Esophagus muscularis mucosa (tissue), 4 donors: ENCODE measurements at places on chromosomes 3 and 15.

DNA sequence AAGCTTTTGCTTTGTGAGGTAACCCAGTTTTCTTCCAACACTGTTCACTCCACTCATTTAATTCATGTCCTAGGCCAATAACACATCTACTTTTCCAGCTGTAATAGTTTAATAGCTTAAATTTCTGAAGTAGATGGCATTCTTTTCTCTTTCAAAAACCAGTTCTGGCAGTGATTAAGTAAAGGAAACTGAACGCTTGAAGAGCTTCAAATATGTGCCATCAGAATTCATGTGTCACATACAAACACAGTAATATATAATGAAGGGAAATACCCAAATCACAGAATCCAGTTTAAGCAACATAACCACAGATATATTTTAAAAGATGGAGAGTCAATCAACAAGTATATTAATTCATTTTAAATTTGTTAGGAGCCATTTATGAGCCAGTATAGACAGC lies 91.0 kb downstream of the TNIK start:
- no peak for DNase-seq

DNA sequence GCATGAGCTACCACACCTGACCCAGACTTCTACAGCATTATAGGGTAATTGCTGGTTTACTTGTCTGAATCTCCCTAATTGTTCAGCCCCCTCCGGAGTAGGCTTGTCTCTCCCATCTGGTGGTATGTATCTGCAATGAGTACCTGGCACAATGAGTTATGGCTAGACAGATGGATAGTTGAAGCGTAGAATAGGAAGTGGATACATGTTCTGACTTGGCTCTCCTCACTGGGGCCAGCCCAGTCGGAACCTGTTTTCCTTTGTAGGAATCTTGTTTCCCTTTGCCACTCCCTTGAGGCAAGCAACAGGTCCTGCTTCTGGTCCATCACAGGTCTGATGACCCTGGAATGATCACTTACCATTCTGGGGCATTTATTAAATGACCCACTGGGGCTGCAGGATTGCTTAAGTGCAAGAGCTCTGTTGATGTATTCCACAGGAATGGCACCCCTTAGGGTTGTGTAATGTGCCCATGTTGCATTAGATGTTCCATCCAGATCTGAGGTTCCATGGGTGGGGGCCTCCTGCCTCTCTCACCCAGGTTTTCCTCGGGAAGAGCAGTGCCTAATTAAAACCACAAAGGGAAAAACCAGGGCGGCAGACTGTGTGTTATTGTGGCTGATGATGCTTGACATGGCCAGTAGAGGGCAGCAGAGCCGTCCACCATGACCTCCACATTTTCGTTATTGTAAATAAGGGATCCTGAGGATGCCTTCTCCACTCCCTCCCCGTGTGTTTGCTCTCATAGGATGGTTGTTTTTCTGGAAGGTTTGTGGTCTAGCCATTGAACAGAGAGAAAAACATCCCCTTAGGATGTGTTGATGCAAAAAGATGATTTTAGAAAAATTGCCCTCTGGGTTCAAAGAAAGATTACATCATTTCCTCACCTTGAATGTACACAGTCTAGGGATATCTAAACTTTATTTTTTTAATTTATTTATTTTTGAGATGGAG lies 58.0 kb downstream of the CMTM8 start:
- no peak for DNase-seq

DNA sequence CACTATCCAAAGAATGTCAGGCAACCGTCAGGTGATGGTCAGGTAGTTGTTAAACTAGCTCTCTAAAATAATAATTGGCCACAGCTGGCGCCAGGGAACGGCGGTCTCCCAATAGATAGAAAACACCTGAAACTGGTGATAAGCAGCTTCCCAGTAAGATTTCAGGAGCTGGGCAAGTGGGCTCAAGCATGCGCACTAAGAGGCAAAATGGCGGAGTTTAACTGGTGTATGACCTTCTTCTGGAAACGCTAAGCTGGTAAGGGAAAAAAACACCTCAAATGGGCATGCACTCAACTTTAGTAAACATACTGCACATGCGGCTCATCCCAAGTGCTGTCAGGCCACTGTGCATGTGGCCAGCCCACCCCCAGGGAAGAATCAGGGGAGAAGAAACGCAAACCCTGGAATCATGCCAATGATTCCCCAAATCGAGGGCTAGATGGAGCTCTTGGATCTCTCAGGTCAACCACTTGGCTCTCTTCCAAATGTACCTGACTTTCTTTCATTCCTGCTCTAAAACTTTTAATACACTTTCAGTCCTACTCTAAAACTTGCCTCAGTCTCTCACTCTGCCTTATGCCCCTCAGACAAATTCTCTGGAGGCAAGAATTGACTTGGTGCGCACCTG lies 195.0 kb downstream of the ZNF621 start:
- peak; percentile 86 for DNase-seq

DNA sequence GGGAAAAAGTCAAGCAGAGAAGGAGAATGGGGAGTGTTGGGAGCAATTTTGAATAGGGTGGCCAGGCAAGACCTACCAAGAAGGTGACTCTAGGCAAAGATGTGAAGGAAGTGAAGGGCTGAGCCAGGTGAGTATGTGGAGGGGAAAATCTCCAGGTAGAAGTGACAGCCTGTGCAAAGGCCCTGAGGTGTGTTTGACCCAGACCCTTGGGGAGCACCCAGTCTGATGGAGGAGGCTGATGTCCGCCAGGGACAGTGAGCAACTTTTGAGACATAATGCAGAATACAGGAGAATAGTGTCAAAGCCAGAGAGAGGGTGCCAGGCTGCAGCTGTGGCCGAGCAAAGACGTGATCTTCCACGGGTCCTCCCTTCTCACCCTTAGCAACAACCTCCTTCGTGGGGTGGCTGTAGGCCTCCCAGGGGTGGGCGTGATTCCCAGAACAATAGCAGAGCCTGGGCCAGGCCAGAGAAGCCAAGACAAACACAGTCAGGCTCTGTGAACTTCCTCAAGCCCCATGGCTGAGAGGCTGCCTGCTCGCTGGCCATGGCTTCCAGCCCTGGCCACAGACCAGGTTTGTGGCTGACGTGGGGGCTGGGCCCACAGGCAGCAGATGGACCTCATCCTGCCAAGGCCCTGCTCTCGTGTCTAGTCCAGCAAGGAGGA lies 58.1 kb downstream of the SLC6A6 start:
- DNase-seq: no peak

GRCh38 chr15:67775998-67776397 lies 49.3 kb upstream of the SKOR1 start:
- no peak for DNase-seq

DNA sequence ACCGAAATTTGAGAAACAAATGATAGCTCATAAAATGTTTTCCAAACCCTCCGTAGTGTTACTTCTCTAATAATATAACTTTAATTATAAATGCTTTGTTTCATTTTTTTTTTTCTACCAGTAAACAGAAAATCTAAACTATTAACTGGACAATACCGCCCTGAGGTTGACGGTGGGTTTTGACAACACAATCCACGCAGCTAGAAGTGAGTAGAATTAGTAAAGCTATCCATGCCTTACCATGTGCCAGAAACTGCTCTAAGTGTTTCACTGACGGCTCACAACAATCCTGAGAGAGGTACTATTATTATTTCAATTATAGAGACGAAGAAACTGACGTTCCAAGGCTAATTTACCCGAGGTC lies 410 bp downstream of the NDUFAF1 start:
- DNase-seq: no peak

DNA sequence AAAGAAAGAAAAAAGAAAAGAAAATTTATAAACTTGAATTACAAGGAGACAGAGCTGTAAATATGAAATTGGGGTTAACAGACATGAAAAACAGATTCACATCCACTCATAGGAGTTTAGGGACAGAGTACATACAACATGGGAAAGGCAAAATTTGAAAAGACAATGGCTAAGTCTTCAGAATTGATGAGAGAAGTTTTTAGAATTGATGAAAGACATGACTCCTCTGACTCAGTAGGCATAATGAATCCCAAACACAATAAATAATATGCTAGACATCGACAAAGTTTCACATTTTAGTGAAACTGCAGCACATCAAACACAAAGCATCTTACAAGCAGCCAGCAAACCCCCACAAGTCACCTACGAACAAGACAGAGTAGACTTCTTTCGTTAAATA lies 84.4 kb upstream of the MELTF start:
- DNase-seq: no peak

GRCh38 chr3:186044427-186044826 lies 64.5 kb downstream of the ETV5 start:
- peak; percentile 77 for DNase-seq

- DNase-seq: no peak
Observed at GRCh38 chr3:12566976-12567375, 10.1 kb downstream of the MKRN2 start.

GRCh38 chr3:98793971-98794370 lies 30.8 kb downstream of the ST3GAL6 start:
- DNase-seq: no peak

- no peak for DNase-seq
Observed at GRCh38 chr15:55475842-55476241, 32.2 kb downstream of the DNAAF4 start.

GRCh38 chr15:44656298-44656697 lies 7.2 kb downstream of the SPG11 start:
- DNase-seq: no peak

DNA sequence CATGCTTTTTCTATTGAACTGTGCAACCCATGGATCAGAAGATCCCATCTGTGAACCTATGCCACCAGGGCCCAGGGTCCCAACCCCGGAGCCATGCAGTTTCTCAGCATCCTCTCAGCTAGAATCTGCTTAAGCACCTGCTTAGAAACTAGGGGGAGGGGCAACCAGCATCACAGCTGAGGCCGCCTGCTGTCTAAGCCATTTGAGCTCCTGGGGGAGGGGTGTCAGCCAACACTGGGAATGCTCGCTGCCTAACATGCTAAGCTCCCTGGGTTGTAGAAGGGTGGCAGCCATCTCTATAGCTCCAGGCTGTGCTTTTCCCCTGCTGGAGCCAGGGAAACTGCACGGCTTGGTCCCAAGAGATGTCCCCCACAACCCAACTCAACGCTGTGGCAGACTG lies 322.8 kb downstream of the EDEM1 start:
- DNase-seq: no peak

DNA sequence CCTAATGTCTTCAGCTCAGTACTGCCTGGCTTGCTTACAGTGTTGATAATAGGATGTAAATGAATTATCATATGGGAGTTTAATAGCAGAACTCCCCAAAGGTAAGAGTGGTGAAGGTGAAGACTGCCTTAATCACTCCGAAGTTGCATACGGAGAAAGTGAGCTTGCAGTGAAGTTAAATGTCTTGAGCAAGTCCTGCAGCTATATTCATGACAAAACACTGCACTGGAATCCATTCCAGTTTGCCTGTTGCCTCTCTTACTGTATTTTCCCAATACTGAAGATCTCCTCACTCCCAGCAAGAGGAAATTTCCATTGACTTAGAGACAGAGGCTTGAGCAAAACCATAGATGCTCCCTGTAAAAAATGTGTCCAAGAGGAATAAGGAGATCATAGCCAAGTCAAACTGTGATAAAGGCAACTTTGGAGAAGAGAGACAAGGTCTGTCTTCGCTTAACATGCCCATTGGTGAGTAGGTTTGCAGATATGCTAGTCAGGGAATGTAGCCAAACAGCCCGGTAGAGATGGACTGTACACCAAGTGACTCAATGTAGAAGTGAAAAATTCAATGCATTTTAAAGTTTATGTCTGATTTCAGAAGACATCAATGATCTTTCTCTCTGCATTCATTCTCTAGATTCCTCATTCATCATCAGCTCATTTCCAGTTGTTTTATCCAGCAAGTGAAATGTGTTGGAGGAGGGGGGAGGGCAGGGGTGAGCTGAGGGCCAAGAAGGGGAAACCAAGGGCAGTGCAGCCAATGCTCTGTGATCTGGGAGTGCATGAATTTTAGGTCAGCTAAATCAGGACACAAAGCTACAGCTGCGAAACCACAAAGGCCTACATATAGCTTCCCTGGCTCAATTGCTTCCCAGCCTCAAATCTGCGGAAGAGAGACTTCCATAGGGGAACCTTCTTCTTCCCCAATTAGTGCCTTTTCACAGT lies 667.1 kb upstream of the NR2F2 start:
- DNase-seq: no peak

DNA sequence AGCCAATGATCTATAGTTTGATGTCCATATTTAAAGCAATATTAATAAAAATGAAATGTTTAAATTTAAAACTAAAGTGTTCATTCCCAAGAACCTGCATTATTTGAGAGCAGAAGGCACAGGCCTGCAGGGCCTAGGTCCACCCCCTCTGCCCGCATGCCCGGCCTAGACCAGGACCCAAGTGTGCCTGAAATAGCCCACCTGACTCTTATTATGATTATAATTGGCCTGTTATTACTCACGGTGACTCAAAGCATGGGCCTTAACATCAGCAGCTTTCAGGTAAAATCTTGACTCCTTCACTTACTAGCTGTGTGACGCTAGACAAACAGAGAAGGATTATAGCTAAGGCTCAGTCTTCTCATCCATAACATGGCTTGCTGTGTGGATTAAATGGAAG lies 128.8 kb downstream of the PLCL2 start:
- no peak for DNase-seq

DNA sequence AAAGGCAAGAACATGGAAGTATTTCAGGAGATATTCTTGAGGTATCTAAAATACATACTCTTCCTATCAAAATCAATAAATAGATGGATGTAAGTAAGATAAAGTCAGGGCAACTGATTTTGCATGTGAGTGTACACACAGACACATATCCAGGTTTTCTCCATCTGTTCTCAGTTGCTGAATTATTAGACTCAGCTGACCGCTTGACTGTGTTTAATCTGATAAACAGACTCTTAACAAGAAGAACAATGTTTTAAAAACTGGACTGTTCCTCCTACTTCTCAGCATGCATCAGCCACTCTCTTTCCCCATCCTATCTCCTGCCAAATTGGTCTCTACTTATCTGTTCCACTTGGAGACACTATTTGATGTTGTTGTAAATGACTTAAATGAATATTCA lies 73.5 kb downstream of the GOLGA8G start:
- peak; percentile 81 for DNase-seq

DNA sequence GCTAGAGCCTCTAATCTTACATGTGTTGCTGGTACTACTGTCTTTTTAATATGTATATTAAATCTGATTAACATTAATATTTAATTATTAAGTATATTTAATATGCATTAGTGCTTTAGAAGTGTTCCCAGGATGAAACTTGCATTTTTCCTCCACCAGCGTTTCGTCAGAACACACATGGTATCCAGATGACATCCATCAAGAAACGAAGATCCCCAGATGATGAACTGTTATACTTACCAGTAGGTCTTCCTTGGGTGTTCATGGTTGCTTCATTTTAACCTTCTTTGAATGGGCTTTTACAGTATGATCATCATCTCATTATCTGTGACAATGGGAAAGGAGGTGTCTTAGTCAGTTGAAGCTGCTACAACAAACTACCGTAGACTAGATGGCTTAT lies 238.0 kb downstream of the TP63 start:
- DNase-seq: no peak
